ENCODE measurements at places on chromosomes 12 and 14.

DNA sequence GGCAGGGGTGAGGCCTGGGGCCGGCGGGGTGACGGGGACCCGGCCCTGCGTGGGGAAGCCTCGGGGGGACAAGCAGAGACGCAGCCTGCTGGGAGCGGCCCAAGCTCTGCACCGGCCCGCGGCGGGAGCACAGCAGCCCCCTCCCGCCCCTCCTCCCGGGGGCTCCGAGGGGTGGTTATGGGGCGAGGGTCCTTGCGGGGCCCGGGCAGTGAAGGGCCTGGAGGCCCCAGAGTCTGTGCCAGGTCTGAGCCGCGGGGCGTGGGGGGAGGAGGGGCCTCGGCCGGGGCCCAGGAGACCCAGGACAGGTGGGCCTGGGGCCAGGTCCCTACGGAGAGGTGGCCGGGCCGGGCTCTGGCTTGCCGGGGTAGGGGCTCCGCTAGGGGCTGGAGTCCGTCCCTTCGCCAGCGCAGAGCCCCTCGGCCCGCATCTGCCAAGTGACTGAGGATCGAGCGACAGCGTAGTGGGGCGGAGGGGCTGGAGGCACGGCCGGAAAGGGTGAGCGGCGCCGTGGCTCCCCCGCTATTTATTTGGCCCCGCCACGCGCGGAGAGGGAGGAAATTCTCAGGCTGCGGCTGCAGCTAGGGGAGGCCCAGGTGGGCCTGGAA lies 495 bp downstream of the TMEM121 start:
- no peak for DNase-seq

DNA sequence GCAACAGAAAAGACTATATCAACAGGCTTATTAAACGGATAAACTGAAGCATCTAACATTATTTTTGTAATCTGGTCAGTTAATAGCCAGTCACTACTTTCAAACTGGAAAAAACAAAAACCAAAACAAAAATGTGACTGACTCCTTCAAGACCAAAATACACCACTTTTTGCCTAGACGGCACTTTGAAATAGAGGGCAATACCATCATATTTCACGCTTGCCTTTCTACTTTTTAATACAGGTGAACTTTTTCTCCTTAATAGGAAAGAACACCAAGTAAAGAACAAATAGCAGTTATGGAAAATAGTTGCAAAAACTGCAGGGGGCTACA lies 550 bp upstream of the NUP107 start:
- no peak for DNase-seq

DNA sequence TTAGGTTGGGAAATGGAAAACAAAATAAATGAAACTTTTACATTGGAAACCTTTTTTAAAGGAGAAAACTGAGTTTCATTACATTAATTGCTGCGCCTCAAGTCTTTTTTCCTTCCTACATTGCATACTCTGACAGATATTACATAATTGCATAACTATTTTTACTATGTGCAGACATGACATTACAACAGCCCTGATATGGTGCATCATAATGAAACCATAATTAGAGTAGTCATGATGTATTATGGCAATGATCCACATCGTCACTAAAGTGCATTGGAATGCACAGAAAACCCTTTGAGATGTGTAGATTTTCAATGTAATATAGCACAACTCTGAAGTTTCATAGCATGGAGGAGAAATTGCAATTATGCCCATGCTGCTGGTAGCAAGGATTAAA lies 217.8 kb upstream of the NPAS3 start:
- peak; percentile 11 for DNase-seq

- DNase-seq, result peak; percentile 34
These were observed at the start of gene TPH2 for GRCh38 chr12:71938728-71939385. TPH2 (plus strand) TSS chr12:71938845; CDS start chr12:71938987, 142 bp downstream.
